ENCODE measurements at places on chromosomes 11 and 22. TPM values are rescaled to one million over a fixed set of nuclear protein-coding genes. Genes with fewer than 3 reads are reported as not detected.

DNA sequence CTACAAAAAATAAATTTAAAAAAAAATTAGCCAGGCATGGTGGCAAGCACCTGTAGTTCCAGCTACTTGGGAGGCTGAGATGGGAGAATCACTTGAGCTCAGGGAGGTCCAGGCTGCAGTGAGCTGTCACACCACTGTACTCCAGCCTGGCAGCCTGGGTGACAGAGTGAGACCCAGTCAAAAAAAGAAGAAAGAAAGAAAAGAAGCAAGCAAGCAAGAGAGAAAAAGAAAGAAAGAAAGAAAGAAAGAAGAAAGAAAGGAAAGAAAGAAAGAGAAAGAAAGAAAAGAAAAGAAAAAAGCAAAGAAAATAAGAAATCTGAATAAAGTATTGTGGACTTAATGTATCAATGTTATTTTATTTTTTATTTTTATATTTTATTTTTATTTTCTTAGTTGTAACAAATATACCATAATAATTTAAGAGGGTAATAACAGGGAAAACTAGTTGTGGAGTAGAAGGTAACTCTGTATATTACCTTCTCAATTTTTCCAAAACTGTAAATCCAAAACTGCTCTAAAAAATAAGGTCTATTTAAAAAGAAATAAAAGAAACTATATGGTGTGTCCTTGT lies 1.1 kb upstream of the ZNF215 start:
- DNase-seq, result no peak

GRCh38 chr11:72792437-72793021 lies 1.3 kb downstream of the STARD10 start:
- no peak for DNase-seq

- no peak for DNase-seq
Measured at GRCh38 chr22:44809456-44809855, 57.1 kb downstream of the ARHGAP8 start.

GRCh38 chr11:2797121-2797711 lies 88.4 kb downstream of the CDKN1C start:
- no peak for DNase-seq

GRCh38 chr11:61682093-61682732 lies 2.0 kb downstream of the DAGLA start:
- DNase-seq, result no peak

- DNase-seq, result peak; percentile 72
Measured at GRCh38 chr11:95338430-95338991, 107.5 kb upstream of the SESN3 start.

DNA sequence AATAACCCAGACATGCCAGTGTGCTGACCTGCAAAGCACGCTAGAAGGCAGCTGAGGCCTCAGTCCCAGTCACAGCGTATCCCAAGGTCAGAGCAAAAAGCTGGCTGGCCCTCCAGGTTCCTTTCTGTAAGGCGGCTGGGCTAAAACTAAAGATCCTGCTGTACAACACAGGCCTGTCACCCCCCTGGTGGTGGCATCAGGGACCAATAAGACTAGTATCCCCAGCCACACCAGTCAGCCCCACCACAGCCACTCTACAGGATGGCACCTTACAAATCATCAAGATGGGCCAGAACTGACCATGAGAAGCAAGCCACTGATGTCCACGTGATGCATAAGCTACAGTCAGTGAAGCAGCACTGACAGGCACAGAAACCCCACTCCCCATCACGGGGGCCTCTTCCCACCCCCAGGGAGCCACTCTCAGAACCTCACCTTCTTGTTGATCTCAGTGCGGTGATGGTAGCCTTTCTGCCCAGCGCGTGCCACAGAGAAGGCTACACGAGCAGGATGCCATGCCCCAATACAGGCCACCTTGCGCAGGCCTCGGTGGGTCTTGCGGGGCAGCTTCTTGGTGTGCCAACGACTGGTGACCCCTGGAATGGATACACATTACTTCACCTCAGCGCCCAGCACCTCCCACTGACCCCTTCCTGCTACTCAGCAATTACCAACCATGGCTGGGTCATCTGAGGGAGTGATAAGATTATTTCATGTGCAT lies 5.0 kb downstream of the RPL3 start:
- DNase-seq, result no peak

- DNase-seq, result peak; percentile 92
Measured at GRCh38 chr22:18001040-18001893, 23.1 kb downstream of the MICAL3 start.

GRCh38 chr11:120577041-120577440 lies 65.5 kb downstream of the GRIK4 start:
- no peak for DNase-seq

GRCh38 chr11:93271596-93271995 lies 58.9 kb upstream of the DEUP1 start:
- DNase-seq, result no peak

DNA sequence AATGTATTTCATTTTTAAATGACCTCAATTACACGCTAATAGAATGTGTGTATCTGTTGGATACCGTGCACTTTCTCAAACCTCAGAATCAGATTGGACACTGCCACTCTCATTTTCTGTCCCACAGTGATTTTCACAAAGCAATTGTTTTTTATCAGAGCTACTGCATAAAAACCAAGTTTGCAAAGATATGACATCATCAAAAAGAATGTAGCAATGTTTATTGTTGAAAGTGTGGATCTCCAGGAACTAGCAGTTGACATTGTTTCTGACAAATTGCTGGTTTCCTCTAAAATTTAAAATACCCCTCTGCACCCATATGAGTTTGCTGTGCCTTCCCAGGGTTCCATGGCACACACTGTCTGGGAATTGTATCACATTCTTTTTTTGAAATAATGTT lies 362.7 kb upstream of the DDI1 start:
- no peak for DNase-seq

DNA sequence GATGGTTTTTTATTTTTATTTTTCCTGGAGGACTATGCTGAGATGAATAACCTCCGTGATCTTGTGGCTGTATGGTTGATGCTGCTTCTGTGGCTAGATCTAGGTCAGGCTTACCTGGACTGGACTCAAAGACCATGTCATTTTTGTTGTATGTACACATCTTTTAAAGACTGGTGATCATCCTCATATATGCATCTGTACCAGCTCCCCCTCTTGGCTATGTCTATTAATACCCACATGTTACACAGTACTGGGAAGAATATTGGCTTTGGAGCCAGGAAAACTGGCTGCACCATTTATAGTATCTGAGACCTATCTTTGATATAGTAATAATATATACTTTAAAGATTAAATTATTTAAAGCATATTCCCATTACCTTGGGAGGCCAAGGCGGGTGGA lies 18.4 kb upstream of the PITPNB start:
- no peak for DNase-seq

DNA sequence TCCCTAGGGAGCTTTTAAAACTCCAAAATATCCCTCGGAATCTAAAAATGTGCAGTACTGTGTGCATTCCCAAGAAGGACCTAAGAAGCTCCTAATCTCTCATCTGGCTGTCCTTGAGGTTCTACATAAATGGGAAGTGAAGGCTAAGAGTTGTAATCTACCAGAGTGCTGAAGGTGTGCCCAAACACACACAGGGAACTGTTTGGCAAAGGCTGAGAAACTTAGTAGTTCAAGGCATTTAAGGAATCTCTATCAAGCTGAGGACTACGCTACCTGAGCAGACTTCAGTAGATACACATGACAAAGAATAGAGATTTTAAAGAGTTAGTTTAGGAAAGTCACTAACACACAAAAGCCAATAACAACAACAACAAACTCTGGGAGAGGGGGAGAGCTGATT lies 71.1 kb downstream of the TTC28 start:
- no peak for DNase-seq

DNA sequence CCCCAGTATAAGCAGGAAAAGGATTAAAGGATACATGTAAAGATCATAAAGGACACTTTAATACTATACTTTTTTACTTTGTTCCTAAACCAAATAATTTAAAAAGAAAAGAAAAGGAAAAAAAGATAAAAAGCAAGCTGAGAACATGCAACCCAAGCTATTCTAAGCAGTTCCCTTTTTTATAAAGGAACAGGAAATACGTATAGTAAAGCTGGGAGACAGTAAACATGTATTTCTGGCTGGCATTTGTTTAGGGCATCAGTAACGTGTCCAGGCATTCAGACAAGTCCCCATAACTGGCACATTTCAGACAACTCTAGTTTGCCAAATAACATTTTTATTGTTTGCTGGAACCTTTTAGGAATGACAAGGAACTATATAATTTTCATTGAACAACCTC lies 24.9 kb downstream of the BCO2 start:
- no peak for DNase-seq

DNA sequence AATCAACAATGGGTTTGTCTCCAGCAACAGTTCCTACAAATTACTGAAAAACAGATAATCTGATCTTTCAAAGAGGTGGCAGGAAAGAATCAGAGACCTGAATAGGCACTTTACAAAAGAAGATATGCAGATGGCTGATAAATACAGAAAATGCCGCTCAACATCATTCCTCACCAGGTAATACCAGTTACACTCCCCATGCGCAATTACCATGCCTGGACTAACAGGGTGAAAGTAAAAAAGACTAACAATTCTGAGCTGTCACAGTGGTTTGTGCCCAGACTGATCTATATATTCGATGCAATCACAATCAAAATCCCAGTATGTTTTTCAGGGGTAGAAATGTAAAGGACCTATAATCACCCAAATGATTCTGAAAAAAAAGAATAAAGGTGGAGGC lies 10.0 kb downstream of the SNX32 start:
- no peak for DNase-seq

- DNase-seq, result no peak
Measured at GRCh38 chr11:120898568-120898967, 125.3 kb upstream of the TBCEL start.

- no peak for DNase-seq
Measured at GRCh38 chr11:131522851-131523250, 152.4 kb downstream of the NTM start.

DNA sequence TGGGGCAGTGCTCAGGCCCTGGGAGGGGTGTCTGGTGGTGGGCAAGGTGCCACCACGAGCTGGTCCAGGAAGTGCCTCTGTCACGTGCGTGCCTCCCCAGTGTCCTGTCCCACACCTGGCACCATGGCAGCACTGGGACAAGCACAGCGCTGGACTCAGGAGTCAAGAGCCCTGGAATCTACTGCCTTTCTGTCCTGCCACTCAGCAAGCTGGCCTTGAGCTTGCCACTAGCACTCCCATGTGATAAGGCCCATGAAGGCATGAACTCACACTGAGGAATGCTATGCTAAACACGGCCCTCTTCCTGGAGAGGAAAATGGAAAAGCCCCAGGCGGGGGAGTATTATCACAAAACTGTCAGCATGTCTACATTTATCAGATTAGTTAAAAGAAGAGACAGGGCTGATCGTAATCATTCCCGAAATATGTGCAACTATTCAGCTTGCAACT lies 50.7 kb upstream of the SLC35C1 start:
- DNase-seq, result no peak

GRCh38 chr11:9003573-9004182 lies at the start of gene NRIP3:
NRIP3 (minus strand) TSS chr11:9004001; CDS start chr11:9003935, 66 bp downstream.
- DNase-seq, result peak; percentile 47

DNA sequence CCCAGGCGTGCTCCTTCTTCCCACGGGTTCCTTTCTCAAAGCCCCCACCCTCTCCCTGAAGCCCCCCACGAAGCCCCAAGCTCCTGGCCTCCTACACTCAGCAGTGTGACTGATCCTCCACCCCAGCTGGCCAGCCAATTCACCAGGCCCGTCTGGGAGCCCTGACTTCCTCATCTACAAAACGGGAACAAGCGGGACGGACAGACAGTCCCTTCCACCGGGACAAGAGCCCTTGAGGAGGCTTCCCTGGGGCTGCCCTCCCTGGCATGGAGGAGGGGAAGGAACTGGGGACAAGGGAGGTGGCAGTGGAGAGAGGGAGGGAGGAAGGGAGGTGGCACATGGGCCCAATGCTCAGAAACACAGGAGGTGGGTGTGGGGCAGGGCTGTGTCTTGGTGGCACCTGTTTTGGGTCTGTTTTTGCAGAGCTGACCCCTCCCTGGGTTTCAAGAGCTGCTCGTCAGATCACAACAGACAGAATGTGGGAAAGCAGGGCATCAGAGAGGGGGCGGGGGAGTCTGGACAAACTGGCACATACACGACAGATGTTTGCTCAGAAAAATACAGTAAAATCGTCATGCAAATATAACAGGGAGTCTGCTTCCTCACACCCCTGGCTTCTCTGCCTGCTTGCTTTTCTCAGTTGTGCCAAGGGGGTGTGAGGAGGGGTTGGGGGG lies 56.8 kb downstream of the ELFN2 start:
- no peak for DNase-seq

DNA sequence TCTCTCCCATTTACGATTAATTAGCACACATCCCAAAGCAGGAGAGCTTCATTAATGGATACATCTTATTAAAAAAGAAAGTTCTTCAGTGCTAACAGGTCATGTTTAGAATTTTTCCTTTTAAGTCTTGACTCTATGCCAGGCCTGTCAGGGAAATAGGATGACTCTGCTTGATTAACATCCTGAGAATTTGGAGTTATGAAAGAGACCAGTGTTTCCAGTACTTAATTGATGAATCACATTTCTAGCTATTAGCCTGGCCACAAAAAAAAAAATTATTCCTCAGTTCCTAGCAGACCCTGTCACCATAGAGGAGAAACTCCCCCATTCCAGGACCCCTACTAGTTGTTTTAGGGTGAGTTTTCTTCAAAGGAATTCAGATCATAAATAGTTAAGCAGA lies 23.6 kb upstream of the ME3 start:
- DNase-seq, result no peak

- DNase-seq, result no peak
Measured at GRCh38 chr11:74021998-74022397, 13.1 kb upstream of the UCP3 start.

GRCh38 chr11:114479331-114479730 lies 40.1 kb downstream of the REXO2 start:
- no peak for DNase-seq

- no peak for DNase-seq
Measured at GRCh38 chr11:94895971-94896370, 77.4 kb downstream of the CWC15 start.

DNA sequence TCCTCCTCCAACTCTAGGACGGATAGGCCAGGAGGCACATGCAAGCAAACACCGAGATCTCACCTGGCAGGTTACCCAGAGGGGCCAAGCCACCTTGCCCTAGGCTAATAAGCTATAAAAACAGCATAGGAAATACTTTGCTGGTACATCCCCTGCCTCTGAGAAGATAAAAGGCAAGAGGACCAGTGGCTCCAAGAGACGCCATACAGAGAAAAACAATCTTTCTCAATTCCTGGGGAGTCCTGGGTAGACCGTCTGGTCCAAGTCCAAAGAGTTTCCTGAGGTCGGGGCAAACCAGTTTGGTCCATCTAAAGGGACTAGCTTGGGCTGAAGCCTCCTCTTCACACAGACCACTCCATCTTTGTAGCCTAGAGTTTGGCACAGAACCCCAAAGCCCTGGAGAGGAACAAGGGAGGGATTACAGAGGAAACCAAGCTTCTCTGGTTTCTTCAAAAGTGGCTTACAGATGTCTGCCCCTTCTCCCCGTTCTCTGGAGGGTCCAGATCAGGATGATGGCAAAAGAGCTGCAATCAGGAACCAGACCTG lies 40.4 kb downstream of the NUMA1 start:
- no peak for DNase-seq

RHOD gene
- polyA plus RNA-seq, result 7.3 TPM

PATE4 gene
- polyA plus RNA-seq, result 0.13 TPM

FOLR2 gene
- polyA plus RNA-seq, result 11.7 TPM

SLC22A9 gene
- polyA plus RNA-seq, result 0.13 TPM

GDPD4 gene
- not detected for polyA plus RNA-seq

BAIAP2L2 gene
- 5.0 TPM for polyA plus RNA-seq

RAB39A gene
- 0.52 TPM for polyA plus RNA-seq

GGT1 gene
- 47.3 TPM for polyA plus RNA-seq

TBX1 gene
- polyA plus RNA-seq, result 0.39 TPM

DCDC1 gene
- 4.9 TPM for polyA plus RNA-seq

DUSP8 gene
- polyA plus RNA-seq, result 4.0 TPM

FZD4 gene
- 69.2 TPM for polyA plus RNA-seq

SLC22A8 gene
- 58.1 TPM for polyA plus RNA-seq
